ENCODE measurements at places on chromosomes 4 and X.

GRCh38 chr4:95084584-95084983, 326.8 kb downstream of the BMPR1B start:
- DNase-seq, result no peak

DNA sequence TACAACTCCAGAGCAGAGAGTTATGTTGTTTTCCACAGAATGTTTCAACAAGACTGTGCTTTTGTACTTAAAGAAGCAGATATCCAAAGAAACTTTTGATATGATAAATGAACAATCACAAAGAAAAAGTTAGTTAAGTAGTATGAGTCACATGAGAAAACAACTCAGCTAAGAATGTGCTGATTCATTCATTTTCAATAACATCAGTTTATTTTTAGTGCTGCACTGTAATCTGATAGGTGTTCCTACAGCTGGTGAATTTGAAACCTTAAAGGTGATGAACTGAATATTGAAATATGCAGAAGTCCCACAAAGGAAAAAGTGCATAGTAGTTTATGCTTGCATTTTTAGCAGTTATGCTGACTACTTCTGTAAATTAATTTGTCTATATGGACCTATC, 180.3 kb upstream of the TENM3 start:
- no peak for DNase-seq

DNA sequence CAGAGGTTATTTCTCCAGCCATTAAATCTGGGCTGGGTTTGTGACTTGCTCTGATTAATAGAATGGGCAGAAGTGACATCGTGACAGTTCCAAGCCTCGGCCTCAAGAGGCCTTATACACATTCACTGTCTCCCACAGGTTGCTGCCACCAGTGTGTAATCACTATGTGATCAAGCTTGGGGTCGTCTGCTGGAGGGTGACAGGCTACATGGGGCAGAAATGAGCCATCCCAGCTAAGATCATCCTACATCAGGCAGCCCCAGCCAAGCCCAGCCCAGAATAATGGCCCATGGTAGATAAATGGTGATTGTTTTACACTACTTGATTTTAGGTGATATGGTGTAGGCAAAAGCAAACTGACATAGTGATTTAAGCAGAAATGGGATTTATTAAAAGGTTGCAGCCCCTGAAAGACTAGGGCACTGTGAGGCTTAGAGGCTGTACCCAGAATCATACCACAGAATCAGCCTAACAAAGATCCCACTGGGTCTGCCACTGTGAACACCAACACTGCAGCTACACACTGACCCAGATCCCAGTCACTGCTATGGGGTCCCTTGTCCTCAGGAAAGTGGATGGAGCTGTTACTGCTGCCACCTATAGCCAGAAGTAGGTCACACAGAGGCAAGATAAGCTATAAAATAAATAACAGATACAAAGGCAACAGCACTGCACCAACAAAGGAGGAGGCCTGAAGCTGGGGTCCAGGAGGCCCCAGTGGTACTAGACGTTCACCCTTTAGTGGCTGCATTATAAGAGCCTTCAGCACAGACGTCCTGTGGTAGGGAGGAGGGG, 159.6 kb upstream of the RBPJ start:
- no peak for DNase-seq

GRCh38 chrX:121932688-121933087, 885.3 kb downstream of the GLUD2 start:
- no peak for DNase-seq

GRCh38 chr4:44638091-44638490, 13.3 kb downstream of the YIPF7 start:
- no peak for DNase-seq

GRCh38 chr4:157574606-157575005, 354.1 kb downstream of the GRIA2 start:
- DNase-seq, result no peak

GRCh38 chr4:159366966-159367780, 264.3 kb downstream of the RAPGEF2 start:
- DNase-seq, result no peak

GRCh38 chrX:49178537-49178936, 6.8 kb downstream of the PLP2 start:
- no peak for DNase-seq

DNA sequence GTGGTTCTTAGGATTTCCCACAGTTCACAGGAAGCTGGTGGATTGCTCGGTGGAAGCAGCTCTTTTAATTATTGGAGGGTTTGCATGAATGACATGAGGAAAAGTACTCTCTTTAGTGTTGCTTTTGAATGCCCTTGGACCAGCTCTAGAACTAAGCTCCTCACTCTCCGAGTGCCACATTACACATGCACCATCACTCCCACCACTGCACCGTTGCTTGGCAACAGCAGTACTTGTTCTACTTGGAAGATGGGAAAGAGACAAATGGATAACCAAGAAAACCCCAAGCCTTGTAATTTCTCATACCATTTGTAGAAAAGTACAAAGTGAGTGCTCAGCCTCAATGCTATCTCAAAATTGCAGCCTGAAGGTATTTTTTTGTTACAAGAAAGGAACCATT, 620.2 kb upstream of the BOD1L1 start:
- DNase-seq, result no peak

DNA sequence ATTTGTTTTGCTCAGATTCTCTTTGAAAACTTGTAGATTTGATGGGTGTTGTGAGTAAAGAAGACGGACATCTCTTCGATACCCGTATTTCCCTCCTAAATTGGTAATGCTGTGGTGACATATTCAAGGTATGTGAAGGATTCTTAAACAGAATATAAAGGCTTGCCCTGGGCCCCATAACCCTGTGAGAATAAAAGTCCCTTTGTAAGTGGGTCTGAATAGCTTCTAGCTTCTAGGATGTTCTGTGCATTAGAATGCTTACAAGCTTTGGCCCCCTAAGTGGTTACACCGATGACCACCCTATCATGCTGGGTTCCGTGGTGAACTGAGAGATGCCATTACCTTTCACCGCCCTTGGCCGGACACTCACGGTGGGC, 574 bp upstream of the MOB1B start:
- no peak for DNase-seq

GRCh38 chrX:71177327-71177726, 32.7 kb downstream of the NLGN3 start:
- no peak for DNase-seq

GRCh38 chrX:137151403-137151802, 117.6 kb upstream of the GPR101 start:
- no peak for DNase-seq

- no peak for DNase-seq
Measured at GRCh38 chr4:3872834-3873313, 106.7 kb downstream of the ADRA2C start.

DNA sequence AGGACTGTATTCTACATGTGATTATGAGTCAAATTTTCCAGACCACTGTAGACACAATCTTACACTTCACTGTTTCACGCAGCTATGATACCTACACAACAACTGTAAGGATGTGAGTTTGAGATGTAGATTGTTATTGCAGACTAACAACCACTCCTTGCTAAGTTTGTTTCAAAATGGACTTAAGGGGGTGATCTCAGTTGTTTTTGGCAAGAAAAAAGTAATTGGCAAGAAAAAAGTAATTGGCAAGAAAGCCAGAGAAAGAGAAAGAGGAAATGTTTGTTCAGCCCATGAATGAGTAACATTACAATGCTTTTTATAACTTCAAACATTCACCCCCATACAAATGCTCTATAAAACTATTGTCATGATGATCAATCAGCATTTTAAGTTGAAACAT, 466.4 kb downstream of the DMD start:
- DNase-seq, result no peak

DNA sequence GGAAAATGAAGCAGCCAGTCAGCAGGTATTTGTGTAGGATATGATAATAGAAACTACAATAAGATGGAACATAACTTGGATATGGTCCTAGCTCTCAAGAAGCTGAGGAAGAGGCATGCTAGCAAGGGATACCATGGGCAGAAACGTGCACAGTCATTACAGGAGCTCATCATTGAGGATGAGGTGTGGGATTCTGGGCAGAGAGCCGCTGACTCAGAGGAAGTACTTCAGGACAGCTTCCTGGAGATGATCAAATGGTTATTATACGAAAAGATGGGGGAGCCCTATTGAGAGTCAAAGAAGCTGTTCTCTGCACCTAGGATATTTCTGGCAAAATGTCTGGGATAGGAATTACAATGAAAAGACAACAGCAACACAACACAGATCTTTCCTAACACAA, 116.0 kb upstream of the PDE5A start:
- no peak for DNase-seq

DNA sequence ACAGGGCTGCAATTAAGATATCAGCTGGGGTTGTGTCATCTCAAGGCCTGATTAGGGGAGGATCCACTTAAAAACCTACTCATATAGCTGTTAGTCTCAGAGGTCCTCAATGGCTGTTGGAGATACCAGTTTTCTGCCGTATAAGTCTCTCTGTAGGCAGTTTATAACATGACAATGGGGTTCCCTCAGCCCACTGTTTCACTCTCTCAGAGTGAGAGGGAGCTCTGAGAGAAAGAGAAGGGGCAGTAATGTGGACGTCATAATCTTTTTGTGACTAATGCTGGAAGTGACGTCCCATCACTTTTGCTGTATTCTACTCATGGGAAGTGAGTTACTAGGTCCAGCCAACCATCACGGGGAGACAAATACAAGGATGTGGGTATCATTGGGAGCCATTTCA, 70.3 kb downstream of the STIM2 start:
- DNase-seq, result no peak

DNA sequence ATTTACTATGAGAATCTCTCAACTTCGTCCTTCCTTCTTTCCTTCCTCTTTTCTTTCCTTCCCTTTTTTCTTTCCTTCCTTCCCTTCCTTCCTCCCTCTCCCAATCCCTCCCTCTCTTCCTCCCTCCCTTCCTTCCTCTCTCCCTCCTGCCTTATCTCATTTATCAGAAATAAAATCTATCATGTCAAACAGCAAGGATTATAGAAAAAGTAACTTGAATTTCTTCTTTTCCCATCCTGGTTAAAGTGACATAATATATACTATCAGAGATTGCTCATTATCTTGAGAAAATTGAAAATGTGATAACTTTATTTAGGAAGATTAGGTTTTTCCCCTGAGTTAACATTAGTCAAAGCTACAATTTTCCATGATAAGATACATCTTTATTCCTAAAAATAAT, 5.6 kb downstream of the TIGD4 start:
- no peak for DNase-seq

- no peak for DNase-seq
Measured at GRCh38 chr4:185134307-185134869, 8.7 kb upstream of the SLC25A4 start.

GRCh38 chr4:111681751-111682150, 463.5 kb upstream of the FAM241A start:
- no peak for DNase-seq

DNA sequence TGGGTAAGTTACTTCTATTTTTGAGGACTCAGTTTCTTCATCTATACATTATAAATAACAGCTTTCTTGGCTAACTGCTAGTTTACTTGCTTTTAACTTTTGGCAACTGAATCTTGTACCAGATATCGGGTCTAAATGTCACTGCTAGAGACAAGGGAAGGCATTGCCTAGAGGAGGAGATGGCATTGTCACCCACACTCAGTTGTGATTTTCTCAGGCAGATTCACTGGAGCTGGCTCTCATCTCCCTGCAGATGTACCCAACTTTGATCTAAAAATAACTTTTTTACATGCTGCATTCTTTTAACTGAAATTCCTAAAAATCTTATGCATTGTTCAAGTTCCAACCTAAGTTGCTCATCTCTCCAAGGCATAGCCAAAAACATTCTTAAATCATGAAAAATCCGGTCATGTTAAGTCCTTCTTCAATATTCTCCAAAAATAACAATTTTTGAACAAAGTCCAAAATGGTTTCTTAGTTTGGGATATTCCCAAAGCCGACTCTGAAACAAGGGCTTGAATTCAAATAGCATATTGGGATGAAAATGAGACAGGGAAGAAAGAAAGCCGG, 469.0 kb upstream of the BOD1L1 start:
- no peak for DNase-seq

- no peak for DNase-seq
Measured at GRCh38 chrX:36241397-36241796, 321.9 kb downstream of the CFAP47 start.

DNA sequence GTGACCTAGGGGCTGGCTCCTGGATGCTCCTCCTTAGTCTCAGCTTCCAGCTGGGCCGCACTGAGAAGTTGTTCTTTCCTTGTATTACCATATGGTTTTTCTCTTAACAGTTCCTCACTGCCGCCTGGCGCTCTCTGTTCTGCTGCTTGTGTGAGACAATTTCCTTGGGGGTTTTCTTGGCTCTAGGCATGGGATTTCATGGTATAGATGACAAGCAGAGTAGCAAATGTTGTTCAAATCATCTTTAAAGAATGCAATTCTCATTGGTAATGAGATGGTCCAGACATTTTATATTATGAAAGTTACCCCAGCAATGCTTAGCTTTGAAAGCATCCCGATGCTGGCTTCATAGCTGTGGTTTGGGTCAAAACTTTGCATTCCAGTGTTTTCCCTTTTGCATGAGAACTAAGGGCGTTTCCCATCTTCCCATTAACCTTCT, 37.6 kb downstream of the SEPTIN11 start:
- DNase-seq, result no peak

DNA sequence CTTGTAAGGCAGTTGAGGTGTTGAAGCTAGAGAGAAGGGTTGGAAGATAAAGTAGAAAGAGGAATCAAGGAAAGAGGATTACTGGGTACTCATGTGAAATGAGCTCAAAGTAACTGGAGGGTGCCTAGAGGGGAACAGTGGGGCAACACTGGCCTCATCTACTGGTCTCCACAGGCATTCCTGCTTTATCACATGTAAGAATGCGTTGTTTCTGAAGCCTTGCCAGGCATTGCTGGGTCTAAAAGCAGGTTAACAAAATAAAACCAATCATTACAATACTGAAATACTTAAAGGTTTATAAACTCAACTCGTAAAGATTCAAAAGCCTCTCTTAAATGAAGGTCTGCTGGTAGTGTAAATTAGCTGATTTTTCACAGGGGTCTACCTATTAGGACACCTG, 96.0 kb downstream of the FANCB start:
- DNase-seq, result no peak

- no peak for DNase-seq
Measured at GRCh38 chr4:2045518-2045951, 13.6 kb upstream of the NAT8L start.

DNA sequence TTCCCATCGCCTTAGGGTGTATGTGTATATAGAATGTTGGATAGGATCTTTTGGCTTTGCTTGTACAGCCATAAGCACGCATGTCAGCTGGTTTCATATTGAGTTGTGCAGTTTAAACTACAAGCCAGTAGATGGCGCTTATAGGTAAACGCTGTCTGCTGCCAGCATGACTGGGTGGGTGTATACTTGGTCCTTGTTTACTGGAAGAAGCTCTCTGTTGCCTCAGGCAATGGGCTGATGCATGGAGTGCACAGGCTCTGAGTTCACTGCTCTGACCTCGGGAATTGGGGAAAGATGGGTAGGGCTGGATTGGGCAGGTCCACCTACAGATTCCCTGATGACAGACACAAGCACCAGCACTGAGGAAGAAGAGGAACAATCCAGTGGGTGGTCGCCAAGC, 831.5 kb downstream of the STIM2 start:
- DNase-seq, result no peak

DNA sequence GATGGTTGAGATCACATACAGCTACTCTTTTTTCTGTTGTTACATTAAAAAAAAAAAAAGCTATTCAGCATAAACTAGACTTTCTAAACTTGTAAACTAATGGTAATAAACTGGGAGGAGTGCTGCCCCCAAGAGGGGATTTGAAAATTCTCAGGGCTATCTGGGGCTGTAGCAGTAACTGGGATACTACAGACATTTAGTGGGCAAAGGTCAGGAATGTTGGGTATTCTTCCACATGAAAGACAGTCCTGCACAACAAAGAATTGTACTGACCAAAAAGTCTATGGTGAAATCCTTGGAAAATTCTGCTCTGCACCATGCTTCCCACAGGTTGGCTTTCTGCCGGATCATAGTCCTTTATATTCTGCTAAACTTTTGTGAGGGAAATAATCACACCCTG, 232.6 kb upstream of the BOD1L1 start:
- DNase-seq, result no peak

All from stimulated activated CD4-positive, alpha-beta T cell treated with anti-CD3 and anti-CD28 coated beads, Interleukin-15, amount 100 ng/mL, for 24 hours (primary cell).